ENCODE measurements at places on chromosomes 1 and 21.

DNA sequence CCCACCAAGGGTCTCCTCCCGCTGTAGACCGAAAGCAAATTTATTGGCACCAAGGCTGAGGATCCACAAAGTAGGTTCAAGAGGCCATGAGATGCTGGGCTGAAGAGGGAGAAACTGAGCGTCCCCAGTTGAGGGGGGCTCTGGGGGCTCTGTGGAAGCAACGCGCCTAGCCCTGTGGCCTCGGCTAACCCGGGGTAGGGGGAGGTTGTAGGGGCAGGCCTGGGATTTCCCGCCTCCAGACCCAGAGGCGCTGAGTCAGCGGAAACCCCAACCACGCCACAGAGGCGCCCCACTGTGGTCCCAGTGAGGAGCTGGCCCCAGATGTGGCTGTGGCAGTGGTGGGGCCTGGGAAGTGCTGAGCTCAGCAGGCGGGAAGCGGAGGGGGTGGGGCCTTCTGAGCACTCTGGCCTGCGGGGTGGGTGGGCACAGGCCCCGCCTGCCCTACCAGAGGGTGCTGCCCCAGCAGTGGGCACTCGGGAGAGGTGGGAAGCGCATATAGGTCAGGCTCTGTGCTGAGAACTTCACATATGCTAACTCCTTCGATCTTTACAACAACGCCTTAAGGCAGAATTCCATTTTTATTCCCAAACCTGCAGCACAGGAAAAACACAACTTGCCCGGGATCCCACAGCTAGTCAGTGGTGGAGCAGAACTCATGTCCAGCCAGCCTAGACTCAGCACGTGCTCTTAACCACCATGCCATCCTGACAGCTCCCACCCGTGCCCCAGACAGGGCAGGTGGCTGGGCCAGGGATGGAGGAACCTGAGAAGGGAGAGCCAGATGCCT is 1.5 kb upstream of the COL16A1 start:
- DNase-seq, result peak; percentile 52

DNA sequence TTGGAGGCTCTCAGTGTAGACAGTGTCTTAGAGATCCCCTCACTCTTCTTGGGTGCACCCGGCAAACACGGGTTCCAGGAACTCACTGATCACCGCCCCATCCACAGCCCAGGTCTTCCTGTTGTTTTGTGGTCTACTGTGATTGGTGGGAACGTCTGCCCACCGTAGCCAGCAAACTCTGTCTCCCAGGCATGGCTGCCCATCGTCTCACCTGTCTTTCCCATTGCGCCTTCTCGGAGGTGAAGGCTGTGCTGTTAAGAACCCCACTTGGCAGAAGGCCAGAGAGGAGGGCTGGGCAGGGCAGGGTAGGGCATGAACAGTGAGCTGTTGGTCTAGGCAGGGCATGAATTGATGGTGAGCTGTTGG is 14.1 kb upstream of the KCNA2 start:
- DNase-seq, result no peak

- no peak for DNase-seq
Observed at GRCh38 chr1:17819129-17819802, 64.1 kb downstream of the ACTL8 start.

GRCh38 chr21:27759820-27760219 is 792.9 kb upstream of the ADAMTS5 start:
- DNase-seq, result no peak

- DNase-seq, result no peak
Observed at GRCh38 chr1:215198021-215198420, 115.5 kb downstream of the KCNK2 start.

DNA sequence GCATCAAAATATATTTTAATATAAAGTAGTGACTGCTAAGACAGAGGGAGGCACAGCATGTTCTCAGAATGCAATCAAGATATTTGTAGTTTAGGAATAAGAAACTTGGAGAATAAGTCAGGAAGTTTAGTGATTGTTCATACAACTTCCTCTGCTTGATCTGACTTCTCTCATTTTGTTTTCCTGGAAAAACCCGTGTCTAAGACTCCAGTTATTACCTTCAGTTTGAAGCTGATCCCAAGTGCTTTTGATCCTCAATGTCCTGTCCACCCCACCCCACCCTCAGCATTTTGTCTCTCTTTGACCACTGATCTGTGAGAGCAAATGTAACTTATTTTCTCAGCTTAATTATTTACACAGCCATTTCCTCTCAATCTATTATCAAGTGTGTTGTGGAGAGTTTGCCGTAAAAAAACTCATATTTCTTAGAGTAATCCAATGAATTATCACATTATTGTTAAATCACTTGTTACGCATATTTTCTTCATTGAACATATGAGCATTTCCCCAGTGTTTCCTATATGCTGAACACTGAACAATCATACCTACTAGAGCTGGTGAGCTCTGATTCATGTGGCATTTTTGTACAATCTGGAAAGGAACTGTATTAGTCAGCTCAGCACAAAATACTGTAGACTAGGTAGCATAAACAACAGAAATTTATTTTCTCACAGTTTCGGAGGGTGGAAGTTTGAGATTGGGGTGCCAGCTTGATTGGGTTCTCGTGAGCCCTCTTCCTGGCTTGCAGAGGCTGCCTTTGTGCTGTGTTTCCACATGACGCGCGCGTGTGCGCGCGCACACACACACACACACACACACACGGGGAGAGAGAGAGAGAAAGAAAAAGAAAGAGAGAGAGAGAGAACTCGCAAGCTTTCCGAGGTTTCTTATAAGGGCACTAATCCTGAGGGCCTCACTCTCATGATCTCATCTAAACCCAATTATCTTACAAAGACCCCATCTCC is 65.5 kb upstream of the DPYD start:
- DNase-seq, result no peak

- DNase-seq, result no peak
Observed at GRCh38 chr1:168167806-168168205, 11.0 kb upstream of the TIPRL start.

GRCh38 chr1:204383163-204383904 is 23.6 kb upstream of the PLEKHA6 start:
- DNase-seq, result no peak
